ENCODE measurements at places on chromosomes 3 and 15.

DNA sequence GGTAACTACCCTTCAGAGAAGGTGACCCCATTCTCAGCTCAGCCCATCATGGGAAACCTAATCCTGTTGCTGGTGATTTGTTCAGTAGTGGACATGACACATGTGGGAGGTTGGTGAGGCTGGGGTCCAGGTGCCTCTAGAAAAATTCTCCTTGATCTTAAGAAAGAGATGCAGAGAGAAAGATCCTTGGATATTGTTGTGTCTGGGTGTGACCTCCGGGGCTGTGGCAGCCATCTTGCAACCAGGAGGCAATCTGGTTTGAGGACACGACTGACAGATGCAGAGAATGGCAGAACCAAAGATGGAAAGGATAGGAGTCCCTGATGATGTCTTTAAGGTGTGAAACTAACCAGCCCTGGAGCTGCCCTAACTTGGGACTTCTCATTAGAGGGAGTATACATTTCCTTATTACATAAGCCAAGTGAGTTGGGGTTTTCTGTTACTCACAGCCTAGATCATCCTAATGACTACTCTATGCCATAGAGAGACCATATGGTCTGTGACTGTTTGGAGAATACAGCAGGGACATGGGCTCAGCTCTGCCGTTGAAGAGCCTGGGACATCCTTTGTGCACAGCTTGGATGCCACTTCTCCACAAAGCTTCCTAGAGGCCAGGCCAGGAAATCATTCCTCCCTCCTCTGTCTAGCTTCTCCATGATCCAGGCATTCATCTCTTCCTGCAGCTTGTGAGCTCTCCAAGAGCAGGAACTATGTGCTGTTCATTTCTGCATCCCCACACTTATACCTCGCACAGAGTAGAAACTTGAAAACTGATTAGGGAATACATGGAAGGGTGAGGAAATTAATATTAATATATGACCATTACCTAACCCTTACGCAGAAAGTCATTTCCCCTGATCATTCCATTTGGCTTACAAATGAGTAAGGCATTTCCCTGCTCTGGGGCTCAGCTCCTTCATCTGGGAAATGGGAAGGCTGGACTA lies 45.9 kb downstream of the HRH1 start:
- no peak for DNase-seq

- peak; percentile 71 for DNase-seq
These were observed 15.2 kb downstream of the MCM2 start for GRCh38 chr3:127613406-127613805.

- peak; percentile 22 for DNase-seq
These were observed 11.9 kb downstream of the TLNRD1 start for GRCh38 chr15:81012588-81012987.

DNA sequence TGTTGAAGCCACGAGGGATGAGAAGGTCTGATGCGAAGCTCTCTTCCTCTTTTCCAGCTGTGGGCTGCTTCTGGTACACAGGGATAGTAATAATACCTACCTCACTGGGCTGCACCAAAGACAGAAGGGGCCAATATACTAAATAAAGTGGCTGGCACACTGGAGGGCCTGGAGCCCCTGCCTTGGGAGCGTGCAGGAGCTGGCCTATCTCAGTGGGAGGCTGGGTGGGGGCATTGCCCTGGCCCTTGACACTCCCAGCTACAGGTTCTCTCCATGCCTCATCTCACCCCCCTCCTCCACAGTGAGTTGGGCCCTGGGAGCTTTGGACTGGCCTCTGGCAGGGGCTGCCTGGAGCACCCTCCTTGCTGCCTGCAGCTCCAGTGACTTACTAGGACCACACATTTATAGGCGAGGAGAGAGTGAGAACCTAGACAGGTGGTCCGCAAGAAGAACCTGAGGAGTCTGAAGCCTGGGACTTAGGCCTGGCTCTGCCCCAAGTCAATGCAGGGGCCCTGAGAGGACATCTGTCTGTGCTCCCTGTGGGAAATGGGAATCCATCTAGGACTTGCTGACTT lies 1.6 kb downstream of the NOX5 start:
- no peak for DNase-seq

DNA sequence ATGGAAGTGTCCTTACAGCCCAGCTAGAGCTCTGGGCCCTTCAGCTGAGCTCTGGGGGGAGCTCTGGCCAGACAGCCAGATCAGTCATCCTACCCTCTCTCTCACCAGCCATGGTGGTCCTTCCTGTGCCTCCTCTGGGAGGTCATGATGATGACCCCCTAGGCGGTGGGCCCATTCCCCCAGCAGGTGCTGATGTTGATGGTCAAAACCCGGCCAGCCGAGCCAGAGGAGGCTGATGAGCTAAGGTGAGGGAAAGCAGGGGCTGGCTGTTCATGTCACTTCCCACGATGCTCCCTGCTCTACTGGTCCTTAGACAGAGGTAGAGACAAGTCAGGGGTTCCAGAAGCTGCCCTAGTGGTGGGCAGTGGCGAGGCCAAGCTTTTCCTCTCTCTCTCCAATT lies 35.0 kb downstream of the GRAMD2A start:
- DNase-seq: no peak

DNA sequence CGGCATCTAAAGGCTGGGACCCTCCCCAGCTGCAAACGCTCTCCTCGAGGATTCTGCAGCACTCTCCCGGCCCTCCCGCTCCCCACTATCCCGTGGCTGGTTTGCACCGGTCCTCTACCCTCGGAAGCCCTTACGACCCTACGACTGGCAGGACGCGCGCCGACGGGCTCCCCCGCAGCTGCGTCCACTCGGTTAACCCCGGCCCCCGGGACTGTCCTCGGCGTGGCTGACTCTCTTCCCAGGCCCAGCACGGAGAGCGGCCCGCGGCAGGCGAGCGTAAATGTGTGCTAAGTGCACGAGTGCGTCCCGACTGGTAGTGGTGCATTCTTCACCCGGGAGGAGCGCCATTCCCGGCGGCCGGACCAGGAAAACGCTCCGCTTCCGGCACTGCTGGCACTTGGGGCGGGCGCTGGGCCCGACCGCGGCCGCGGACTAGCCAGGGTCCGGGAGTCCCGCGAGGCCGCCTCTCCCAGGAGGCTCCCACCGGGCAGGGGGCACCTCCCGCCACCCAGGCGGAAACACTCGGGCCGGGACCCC lies 508 bp downstream of the GORASP1 start:
- peak; percentile 40 for DNase-seq

- DNase-seq: no peak
These were observed 54.4 kb downstream of the DCUN1D1 start for GRCh38 chr3:182925944-182926337.

- DNase-seq: no peak
These were observed 54.1 kb downstream of the ITGB5 start for GRCh38 chr3:124832782-124833709.

DNA sequence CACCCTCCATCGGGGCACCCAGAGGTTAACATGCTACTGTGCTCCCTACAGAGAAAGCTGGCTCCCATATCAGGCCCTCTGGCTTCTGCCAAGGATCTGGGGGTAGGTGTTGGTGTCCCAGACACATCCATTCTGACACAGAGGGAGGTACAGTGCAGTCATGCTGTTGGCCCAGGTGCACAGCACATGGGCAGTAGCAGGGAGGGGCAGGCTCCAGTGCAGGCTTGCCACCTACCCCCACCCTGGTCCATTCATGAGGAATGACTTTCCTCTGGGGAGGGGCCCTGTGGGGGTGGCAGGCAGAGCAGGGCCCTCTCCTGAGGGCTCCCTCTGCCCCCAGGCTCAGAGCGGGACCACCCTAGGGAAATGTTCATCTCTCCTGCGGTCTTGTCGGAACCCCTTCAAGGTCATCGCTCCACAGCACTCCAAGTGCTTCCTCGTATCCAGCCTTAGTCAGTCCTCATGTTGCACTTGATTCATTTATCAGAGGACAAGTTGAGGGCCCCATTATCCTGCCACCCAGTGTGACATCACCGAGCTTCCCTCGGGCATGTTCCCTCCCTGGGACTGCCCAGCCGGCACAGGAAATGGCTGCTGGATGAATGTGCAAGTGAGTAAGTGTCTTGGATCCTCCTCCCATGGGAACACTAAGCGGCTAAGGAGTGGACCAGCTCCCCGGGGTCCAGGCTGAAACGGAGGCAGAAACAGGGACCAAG lies 10.0 kb downstream of the DUSP7 start:
- no peak for DNase-seq

- no peak for DNase-seq
These were observed 337.8 kb upstream of the TBC1D5 start for GRCh38 chr3:18080198-18080689.

GRCh38 chr3:156273111-156273694 lies 152.8 kb downstream of the KCNAB1 start:
- no peak for DNase-seq

- DNase-seq: no peak
These were observed 9.8 kb upstream of the RPSA start for GRCh38 chr3:39396690-39397089.

- peak; percentile 82 for DNase-seq
These were observed 66.6 kb downstream of the CBLB start for GRCh38 chr3:105802118-105802706.

DNA sequence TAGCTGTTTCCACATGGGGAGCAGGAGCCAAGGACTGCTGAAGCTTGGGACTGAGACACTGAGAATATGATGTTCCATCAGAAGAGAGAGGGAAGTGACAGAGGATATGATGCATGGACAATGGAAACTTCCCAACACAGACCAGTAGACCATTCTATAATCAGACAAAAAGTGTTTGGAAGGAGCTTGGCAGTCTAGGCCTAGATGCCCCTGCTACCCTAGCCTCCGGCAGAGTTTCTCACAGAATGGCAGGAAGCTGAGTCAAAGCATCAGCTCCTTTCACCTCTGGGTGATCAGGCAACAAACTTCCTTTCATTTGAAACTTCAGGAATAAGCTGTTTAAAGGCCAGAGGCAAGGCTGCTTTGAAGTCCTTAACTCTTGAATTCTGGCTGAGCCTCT lies 222.0 kb downstream of the NEK10 start:
- DNase-seq: no peak

DNA sequence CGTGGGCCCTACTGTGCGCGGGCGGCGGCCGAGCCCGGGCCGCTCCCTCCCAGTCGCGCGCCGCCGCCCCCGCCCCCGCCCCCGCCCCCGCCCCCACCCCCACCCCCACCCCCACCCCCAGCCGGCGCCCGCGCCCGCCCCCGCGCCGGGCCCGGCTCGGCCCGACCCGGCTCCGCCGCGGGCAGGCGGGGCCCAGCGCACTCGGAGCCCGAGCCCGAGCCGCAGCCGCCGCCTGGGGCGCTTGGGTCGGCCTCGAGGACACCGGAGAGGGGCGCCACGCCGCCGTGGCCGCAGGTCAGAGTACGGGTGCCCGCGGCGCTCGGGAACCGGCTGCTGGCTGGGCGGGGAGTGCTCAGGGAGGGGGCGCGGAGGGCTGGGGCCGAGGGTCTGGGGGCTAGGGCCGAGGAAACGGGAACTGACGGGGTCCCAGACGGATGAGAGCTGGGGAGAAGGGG lies 1.1 kb upstream of the PPARG start:
- DNase-seq: no peak

- DNase-seq: no peak
These were observed 54.2 kb downstream of the PIK3R4 start for GRCh38 chr3:130692455-130692854.

- no peak for DNase-seq
These were observed 30.8 kb downstream of the MCTP2 start for GRCh38 chr15:94262201-94262600.

GRCh38 chr15:33476908-33477307 lies 166.1 kb downstream of the RYR3 start:
- DNase-seq: no peak

GRCh38 chr3:46926039-46926438 lies 48.5 kb downstream of the PTH1R start:
- no peak for DNase-seq

DNA sequence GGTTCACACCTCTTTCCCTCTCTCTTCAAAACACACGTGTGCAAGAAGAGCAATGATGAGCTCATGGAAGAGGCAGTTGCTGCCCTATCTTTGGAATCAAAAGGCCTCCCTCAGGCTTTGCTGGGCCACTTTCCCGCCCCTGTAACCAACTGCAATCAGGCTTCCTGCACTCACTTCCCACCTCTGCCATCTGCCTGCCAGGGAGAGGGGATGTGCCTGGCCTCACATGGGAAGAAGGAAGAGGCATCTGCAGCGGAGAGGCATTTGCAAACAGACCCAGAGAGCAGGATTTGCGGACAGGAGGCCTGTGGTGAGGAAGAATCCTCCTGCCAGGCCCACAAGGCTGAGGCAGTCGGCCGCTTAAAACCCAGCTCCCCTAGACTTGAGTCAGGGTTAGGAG lies 175.6 kb upstream of the ATP10A start:
- DNase-seq: no peak

- DNase-seq: peak; percentile 93
These were observed 215.5 kb upstream of the KCNMB2 start for GRCh38 chr3:178320456-178321351.

DNA sequence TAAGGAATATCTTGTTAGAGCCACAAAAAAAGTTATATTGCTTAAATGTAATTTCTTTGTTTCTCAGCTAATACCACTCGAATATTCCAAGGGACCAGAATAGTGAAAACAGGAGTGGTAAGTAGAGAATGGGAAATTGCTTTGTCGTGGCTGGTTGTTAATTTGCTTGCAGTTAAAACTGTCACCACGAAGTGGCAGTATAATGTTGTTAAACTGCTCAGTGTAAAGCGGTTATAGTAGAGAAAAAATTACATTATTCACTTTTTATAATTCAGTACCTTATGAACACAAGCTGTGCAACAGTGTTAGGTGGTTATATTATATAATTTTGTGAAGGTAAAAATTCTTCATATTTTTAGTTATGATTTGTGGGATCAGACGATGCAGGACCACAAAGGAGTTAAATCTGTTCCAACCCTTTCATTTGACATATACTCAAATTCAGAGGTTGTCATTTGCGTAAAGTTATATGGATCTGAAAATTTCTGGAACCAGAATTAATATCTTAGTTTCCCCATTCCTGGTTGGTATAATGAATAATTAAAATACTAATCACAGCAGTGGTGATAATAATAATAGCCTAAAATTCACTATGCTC lies 171.8 kb downstream of the FEZF2 start:
- peak; percentile 47 for DNase-seq

DNA sequence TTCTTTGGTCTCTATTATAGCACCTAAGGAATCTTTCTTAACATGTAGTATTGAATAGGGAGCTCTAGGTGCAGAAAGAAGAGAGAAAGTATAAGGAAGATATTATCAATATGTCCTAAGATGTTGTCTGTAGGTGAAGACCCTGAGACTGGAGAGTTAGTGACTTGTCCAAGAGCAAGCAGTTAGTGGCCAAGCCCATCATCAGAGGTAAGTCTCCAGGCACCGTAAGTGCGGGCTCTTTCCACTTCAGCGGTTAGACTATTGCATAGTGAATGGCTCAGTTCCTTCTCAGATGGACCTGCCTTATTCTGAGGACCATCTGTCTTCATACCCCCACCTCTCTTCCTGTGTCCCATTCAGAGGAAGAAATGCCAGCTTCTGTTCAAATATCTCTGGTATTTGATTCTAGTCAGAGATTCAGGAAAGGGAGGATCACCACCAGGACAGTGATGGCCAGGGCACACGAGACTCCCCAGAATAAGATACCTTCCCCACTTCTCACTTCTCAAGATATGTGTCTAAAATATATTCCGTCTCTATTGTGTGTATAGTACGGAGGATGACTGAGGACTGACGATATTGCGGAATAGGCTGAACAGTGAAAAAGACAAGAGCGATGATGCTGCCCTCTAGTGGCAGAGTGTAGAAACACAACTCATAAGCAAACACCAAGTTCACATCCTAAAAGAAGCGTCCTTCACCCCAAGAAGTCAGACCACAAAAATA lies 19.1 kb upstream of the ADGRG7 start:
- DNase-seq: peak; percentile 79

All from cerebellar cortex (tissue), 1 donor.